Fibroblast of mammary gland (primary cell): ENCODE measurements at places on chromosomes 7 and 10.

DNA sequence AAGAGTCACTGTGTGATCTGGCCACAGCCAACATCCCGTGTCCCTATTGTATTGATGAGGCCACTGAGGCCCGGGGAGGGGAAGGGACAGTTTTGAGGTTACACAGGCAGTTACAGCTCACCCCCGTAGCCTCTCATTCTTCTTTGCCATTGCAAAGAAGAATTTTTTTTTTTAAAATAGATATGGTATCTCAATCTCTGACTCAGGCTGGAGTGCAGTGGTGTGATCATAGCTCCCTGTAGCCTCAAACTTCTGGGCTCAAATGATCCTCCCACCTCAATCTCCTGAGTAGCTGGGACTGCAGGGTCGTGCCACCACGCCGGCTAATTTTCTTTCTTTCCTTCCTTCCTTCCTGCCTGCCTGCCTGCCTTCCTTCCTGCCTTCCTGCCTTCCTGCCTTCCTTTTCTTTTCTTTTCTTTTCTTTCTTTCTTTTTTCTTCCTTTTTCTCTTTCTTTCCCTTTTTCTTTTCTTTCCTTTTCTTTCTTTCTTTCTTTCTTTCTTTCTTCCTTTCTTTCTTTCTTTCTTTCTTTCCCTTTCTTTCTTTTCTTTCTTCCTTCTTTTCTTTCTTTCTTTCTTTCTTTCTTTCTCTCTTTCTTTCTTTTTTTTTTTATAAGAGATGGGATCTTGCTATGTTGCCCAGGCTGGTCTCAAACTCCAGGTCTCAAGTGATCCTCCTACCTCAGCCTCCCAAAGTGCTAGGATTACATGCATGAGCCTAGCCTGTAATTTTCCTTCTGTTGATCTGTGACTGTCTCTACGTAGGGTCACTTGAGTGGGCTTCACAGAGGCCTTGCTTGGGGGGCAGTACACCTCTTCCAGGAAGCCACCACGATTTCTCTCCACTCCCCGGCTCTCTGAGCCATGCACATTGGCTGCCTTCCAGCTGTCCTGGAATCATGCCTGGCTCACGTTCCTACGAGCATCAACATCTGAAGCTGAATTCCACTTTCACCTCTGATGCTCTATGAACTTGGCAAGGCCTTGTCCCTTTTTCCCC lies 31.3 kb downstream of the TMEM270 start:
- peak; percentile 77 for DNase-seq

DNA sequence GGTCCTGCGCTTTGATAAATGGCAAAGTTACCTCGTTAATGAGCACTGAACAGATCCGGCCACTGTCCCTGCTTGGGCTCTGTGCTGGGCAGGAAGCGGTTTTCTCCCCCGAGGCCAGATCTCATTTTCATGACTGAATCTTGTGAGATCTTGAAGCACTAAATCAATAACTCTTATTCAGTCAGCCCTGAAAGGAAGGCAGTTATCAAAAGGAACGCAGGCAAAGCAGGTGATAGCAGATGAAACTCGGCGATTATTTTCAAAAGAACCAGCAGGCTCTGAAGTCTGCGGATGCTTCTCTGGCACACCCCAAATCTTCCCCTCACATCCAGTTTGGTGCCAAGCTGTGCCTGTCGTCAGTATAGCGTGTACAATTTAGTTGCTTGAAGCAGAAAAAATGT lies 228.7 kb downstream of the BAMBI start:
- no peak for DNase-seq

- no peak for DNase-seq
These were observed 17.3 kb upstream of the AOC1 start for GRCh38 chr7:150835019-150835418.

GRCh38 chr10:132685921-132686680 lies 99.8 kb downstream of the NKX6-2 start:
- DNase-seq = no peak

GRCh38 chr10:71211053-71211452 lies 1.3 kb upstream of the UNC5B start:
- DNase-seq = no peak

- DNase-seq = no peak
These were observed 31.1 kb downstream of the PROSER2 start for GRCh38 chr10:11854301-11854700.

DNA sequence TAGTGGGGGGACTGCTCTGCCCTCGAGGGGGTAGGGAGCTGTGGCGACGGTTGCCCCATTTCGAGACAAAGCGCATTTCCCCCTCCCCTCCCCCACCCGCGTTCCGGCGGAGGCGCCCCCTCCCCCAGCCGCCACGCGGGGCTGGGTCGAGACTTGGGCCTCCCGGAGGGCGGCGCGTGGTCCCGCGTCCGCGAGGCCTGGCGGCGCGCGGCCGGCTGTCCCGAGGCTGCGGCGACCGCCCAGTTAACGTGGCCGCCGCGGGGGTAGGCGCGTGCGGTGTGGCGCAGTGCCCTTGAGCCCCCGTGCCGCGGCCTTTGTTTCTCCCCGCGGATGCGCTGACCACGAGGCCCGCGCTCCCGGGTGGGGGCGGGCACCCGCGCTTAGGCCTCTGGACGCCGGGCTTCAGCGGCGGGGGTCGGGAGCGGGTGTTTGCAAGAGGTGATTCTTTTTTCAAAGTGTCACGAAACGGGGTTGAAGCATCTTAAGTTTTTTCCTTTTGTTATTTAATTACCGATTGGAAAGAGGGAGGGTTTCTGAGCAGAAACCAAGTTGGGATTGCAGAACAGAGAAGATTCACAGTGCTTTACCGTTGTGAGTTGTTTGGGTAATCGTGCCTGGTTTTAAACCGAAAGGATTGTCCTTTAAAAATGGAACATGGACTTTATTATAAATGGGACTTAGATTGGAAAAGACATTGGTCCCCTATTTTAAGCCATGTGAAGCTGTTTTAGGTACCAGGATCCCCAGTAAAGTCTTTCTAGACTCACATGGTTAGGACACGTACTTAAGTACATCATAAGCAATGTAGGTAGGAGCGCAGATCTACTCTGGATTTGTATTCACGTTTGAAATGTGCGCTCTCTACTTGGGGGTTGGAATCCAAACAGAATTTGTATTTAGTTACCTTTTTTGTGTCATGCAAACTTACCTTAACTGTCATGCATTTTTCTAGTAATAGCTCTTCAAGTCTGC lies 760 bp downstream of the CBX3 start:
- peak; percentile 39 for DNase-seq

- no peak for DNase-seq
These were observed 440.1 kb downstream of the TCERG1L start for GRCh38 chr10:130871406-130871805.

GRCh38 chr10:63217120-63217605 lies 84.0 kb downstream of the NRBF2 start:
- peak; percentile 75 for DNase-seq
